ENCODE measurements at places on chromosomes 1 and 21.

- peak; percentile 9 for DNase-seq
Measured at GRCh38 chr1:220873868-220874655, 5.2 kb upstream of the HLX start.

GRCh38 chr1:100769906-100770646, 50.5 kb downstream of the VCAM1 start:
- no peak for DNase-seq

- DNase-seq, result no peak
Measured at GRCh38 chr1:12034381-12034801, 15.1 kb downstream of the MIIP start.

GRCh38 chr1:8251635-8252034, 66.3 kb upstream of the SLC45A1 start:
- DNase-seq, result no peak

- DNase-seq, result no peak
Measured at GRCh38 chr21:33767236-33767635, 124.9 kb downstream of the ITSN1 start.
